ENCODE measurements at places on chromosomes 2 and 18.
A peak's percentile ranks its signal among the peaks of the same experiment; 100 is the strongest.

GRCh38 chr2:29063056-29063455 is 11.3 kb downstream of the PCARE start:
- DNase-seq = no peak

DNA sequence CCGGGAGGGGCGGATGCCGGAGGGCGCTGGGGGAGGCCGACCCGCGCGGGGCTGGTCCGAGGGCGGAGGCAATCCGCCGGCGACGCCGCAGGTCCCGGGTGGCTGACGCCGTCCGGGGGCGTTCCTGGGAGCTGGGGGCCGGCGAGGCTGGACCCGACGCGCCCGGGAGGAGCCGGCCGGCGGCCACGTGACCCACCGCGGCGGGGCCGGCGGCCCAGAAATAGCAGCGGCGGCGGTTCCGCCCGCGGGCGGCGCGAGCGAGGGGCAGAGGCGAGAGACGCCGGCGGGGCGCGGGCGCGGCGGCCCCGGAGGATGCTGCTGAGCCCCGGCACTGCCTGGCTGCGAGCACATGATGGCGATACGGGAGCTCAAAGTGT is at the start of gene RAB31:
TSS of gene RAB31 (plus strand) at position 245 of the 377 bp plus-strand sequence. CDS start at position 350, 105 bp downstream.
- DNase-seq = peak; percentile 51

DNA sequence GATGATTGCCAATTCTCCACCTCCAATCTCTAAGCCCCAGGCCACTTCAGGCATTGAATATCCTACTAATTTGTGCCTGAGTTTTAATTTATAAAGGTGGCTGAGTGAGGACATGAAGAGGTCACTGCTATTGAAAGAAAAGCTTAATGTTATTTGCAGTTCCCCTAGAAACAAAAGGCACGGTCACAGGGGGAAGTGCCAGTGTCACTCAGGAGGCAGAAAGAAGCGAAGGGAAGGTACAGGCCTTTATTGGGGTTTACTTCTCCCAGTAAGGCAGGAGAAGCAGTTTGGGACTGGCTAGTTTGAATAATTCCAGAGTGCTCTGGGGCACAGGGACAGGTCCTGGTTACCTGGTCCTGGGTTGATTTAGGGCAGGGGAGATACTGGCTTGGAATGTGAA is 1.7 kb upstream of the ABHD1 start:
- no peak for DNase-seq

DNA sequence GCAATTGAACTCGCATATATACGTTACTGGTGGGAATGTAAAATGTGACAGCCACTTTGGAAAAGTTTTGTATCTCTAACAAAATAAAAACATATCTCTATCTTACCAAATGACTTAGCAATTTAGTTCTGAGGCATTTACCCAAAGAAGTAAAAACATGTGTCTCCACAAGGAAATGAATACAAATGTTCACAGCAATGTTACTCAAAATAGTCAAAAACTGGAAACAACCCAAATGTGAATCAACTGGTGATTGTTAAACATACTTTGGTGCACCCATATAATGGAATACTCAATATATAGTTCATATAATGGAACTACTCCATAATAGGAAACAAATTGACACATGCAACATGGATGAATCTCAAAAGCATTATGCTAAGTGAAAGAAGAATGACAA is 70.4 kb upstream of the DNER start:
- DNase-seq = no peak

GRCh38 chr18:74261053-74261713 is 30.6 kb downstream of the CYB5A start:
- DNase-seq = no peak

GRCh38 chr2:202418027-202418426 is 41.9 kb downstream of the BMPR2 start:
- DNase-seq = no peak

GRCh38 chr18:50429207-50429948 is 54.5 kb downstream of the SKA1 start:
- no peak for DNase-seq

DNA sequence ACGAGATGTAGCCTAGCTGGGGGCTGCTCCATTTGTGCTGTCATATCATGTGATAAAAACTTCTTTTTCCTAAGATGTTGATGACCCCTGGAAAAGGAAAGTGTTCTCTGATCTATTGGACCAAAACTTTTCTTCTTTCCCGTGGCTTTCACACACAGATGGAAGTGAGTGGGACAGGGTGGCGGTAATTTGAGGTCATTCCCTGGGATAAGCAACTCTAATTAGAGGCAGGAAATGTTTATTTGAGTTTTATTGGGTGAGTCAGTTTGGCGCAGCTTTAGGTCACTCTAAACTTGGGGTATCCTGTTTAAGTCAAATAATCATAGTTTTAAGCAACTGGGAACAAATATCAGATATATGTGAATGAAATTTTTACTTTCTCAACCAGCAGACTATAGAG is 221.0 kb upstream of the EPAS1 start:
- no peak for DNase-seq

DNA sequence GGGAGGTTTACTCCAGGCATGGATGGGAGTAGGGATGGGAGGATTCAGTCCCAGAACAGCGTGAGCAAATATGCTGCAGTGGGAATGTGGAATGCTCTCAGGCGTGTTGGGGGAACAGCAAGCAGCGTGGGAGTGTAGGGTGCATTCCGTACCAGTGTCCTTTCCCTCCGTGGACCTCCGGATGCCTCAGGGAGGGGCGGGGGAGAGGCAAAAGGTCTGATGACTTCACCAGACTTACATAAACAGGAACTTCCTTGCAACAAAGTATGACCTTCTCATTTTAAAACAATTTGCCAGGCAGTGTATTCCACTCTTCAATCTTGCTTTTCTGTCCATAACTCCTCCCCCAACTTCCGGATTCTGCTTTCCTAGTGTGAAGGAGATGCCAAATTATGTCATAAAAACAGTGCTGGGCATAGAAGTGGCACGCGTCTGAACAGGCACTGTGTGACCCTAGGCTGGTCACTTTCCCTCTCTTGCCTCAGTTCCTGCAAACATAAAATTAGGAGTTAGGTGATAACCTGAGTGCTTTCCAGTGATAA is 36.9 kb downstream of the RPL37A start:
- DNase-seq = no peak

DNA sequence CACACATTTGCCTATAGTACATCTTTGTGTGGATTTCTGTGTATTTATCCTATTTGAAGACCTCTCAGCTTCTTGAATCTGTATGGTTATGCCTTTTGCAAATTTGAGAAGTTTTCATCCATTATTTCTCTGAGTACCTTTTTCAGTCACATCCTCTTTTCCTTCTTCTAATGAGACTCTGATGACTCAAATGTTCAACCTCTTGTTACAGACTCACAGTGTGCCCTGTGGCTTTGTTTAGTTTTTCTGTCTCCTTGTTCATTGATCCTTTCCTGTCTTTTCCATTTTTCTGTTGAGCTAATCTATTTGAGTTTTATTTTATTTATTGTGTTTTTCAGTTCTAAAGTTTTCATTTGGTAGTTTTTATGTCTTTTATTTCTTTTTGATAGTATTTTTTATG is 87.0 kb upstream of the LRP1B start:
- DNase-seq = no peak

DNA sequence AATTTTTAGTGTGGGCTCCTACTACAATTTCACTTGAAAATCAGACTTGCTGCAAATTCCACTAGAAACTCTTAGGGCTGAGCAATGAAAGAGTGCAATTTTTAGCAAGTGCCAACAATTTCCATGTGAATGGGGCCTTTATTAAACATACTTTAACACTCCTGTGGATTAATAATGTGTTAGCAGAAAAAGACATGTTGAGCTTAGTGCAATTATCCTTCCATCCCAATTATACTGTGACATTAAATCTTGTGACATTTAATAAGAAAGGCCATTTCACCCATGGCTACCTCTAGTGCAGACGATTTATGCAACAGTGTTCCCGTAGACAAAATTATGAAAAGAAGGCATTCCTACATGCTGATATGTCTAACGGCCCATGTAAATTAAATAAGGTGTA is 639.7 kb downstream of the STK39 start:
- no peak for DNase-seq

- no peak for DNase-seq
These were observed 117.4 kb upstream of the ITGB6 start for GRCh38 chr2:160317181-160318099.

DNA sequence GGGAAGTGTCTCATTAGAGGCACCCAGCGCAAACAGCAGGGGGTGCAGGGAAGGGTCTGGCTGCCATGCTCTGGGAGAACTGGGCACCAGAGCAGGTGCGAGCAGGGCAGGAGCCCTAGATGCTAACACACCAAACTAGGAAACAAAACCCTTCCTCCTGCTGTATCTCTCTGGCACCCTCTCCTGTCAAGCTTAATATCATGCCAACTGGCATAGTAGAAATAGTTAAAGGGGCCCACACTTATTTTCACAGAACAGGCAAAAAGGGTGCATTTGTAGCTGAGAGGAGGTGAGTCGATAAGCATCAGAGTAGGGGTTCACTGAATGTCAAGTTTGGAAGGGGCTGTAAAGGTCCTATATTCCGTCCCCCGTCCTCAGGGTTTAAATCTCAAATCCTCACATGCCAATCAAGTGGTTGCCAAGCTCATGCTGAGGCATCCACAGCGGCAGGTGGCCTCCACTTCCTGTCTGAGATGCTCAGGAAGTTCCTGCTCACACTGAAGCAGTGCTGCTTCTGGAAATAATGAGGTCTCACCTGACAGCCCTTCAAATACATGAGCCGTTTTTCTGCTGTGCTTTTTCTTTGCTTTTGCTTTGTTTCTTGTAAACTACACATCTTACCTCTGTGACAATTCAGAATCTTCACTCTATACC is 14.9 kb upstream of the ACKR3 start:
- no peak for DNase-seq

DNA sequence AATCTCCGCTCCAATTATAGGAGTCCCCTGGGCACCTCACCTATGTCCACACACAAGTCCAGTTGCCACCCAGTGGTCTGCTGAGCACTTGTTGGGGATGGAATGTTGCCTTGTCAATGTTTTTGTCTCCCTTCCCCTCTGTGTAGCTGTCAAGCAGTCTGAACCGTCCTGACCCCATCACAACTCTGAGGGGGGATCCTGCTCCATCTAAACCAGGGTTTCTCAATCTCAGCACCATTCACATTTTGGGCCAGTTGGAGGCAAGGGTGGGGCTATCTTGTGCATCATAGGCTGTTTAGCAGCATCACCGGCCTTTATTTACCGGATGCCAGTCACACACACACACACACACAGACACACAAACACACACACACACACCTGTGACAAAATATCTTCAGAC is 53.0 kb downstream of the CYP26B1 start:
- no peak for DNase-seq

GRCh38 chr2:42823744-42824453 is 31.5 kb upstream of the HAAO start:
- DNase-seq = no peak

DNA sequence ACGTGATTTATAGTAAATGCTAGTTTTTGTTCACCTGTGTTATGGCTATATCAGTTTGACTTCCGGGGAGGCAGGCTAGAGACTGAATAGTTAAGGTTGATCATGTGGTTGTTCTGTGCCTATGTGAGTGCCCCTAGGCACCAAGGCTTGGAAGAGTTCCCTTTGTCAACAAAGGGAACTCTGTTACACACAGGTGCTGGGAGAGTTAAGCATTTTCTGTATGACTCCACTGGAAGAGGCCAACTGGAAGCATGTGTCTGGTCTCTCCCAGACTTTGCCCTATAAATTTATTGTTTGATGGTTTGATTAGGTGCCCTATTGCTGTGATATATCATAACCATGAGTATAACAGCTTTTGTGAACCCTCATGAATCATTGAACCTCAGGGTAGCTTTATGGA is 63.8 kb downstream of the ARL6IP6 start:
- DNase-seq = no peak

DNA sequence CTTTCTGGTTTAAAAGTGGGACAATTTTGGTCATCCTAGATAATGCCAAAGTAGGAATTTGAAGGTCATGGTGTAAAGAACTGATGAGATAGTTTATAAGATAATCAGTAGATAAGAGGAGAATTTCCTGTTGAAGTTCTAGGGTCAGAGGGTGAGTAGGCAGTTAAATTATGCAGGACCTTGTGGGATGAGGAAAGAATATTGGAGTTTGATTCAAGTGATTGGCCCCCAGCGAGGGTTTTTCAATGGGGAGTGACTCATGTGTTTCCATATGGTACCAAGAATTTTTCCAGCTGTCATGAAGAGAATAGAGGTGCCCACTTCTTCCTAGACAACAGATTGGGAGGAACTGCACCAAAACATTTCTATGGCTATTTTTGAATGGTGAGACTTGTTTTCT is 940.2 kb upstream of the ZEB2 start:
- DNase-seq = no peak

DNA sequence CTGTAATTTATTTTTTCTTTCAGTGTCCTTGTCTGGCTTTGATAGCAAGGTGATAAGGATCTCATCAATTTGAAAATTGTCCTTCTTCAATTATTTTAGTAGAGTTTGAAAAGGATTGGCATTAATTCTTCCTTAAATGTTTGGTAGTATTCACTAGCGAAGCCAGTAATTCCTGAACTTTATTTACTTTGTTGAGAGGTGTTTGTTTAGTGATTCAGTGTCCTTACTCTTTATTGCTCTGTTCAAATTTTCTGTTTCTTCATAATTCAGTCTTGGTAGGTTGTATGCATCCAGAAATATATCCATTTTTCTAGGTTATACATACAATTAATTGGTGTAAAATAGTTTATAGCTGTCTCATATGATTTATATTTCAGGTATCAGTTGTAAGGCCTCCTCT is 676.7 kb upstream of the POU3F3 start:
- no peak for DNase-seq

- DNase-seq = no peak
These were observed 105.9 kb downstream of the LBH start for GRCh38 chr2:30336978-30337841.

- peak; percentile 15 for DNase-seq
These were observed 364.8 kb upstream of the GALNT5 start for GRCh38 chr2:156892467-156893281.

GRCh38 chr18:45014047-45014501 is 333.4 kb downstream of the SETBP1 start:
- no peak for DNase-seq

GRCh38 chr2:234643407-234643806 is 146.5 kb upstream of the ARL4C start:
- no peak for DNase-seq

DNA sequence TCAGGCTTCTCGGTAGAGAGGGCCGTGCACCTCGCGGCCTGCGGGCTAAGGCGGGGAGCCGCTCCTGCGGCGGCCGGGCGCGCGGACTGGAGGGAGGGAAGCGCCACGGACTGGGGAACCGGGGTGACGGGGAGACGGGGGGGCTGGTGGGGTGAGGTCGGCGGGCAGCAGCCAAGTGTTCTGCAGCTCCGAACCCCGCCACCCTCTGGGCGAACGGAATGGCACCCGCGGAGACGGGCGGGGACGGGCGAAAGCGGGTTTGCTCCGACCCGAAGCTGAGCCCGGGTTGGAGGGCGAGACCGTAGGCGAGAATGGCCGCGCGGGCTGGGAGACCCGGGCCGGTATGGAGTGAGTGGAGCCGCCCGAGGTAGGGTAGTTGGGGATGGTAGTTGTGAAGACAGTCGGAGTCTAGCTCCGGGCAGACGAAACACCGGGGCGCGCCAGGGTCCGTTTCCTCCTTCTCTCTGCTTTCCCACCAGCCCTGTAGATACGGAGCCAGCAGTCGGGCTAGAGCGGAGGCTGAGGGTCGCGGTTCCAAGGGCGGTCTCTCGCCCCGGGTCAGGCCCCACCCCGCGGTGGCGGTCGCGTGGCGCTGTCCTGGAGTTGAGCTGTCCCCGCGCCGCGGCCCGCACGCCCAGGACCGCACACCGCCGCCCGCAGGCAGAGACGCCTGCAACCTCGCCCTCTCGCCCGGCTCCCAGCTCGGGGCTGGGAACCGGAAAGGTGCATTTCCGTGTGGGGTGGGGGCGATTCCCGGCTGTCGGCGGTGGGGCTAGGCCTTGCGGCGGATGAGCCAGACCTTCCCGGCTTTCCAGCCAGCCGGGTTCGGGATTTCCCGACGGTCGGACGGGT is 160.3 kb upstream of the SIX2 start:
- peak; percentile 39 for DNase-seq

- DNase-seq = no peak
These were observed 305.8 kb downstream of the TSN start for GRCh38 chr2:122061206-122061605.

All from WERI-Rb-1 (cell line).